ENCODE measurements at places on chromosomes 11 and 22.

GRCh38 chr22:36445158-36445668 is 36.2 kb downstream of the TXN2 start:
- DNase-seq, result no peak

DNA sequence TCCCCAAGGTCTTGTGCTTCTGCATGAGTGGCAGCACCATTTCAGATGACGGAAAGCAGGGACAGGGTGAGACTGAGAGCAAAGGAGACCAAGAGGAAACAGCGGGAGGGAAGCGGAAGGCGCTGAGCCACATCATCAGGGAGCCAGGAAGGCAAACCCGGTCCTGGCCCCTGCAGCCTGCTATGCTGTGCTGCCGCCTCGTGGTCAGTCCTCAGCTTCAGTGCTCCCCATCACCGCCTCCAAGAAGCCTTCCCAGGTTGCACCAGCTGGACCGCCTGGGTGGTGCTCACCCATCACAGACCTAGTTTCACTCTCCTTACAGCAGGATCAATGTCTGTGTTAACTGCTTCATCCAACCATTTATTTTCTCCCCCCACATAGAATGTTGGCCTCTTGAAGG is 73.0 kb upstream of the PHF21B start:
- no peak for DNase-seq

- DNase-seq, result no peak
Measured at GRCh38 chr11:6402561-6402981, 12.3 kb downstream of the SMPD1 start.

GRCh38 chr11:13769188-13769587 is 100.7 kb downstream of the FAR1 start:
- no peak for DNase-seq

DNA sequence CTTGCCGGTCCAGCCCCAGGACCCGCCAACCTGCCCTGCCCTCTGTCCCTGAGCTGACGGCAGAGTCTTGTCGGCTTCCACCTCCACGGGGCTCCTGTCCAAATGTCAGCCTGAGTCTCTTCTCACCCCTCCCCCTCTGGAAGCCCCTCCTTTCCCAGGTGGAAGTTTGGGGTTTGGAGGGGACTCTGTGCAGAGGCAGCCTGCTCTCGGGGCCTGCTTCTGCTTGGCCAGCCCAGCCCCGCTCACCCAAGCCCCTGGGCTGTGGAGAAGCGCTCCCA is 31.0 kb downstream of the CTTN start:
- no peak for DNase-seq

DNA sequence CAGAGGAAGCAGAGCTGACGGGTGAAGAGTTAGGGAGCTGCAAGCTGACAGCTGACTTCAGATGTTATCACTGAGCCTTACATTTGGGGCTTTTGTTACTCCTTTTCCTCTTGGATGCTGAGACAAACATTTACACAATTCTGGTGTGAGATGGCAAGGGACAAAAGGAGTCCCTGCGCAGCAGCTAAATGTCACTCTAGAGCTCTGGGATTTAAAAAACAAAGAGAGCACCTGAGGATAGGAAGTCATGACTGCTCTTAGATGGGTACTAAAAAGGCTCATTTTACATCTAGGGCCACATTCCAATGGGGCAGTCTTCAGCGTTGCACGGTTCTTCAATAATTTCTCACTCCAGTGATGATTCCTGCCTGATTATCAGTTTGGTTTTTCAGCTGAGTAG is 204.5 kb downstream of the RAB38 start:
- DNase-seq, result no peak

- no peak for DNase-seq
Measured at GRCh38 chr11:123594188-123594901, 60.1 kb downstream of the SCN3B start.

GRCh38 chr11:130865774-130866114 is 50.5 kb downstream of the SNX19 start:
- DNase-seq, result no peak

GRCh38 chr11:62830904-62831519 is 839 bp downstream of the STX5 start:
- no peak for DNase-seq

- DNase-seq, result no peak
Measured at GRCh38 chr11:129505266-129505665, 129.6 kb downstream of the BARX2 start.

GRCh38 chr11:132228746-132229325 is 858.4 kb downstream of the NTM start:
- no peak for DNase-seq

DNA sequence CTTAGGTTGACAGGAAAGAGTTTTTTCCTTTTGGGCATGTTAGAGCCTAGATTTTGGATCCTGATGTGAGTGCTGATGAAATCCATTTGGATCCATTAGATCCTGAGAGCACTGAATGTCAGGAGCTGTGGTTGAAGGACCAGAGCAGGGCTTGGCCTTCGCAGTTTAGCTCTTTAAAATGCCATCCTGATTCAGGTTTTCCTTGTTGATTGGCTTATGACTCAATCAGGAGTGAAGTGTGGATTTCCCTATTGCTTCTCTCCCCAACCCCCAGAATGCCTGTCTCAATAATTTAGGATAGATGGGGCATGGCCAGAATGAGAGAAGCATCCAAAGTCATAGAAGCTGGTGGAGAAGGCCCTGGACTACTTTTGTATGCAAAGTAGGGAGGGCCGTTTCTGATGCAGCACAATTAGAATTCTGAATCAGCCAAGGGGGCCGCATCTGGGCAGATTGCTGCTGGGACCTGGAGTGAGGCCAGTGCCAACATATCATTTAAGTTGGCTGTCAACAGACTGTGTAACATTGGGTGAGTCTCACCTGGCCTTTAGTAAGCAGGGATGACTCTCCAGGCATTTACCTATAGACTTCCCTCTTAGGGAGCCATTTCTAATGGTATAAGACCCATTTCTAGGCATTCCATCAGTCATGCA is 80.5 kb downstream of the TEAD1 start:
- DNase-seq, result no peak

DNA sequence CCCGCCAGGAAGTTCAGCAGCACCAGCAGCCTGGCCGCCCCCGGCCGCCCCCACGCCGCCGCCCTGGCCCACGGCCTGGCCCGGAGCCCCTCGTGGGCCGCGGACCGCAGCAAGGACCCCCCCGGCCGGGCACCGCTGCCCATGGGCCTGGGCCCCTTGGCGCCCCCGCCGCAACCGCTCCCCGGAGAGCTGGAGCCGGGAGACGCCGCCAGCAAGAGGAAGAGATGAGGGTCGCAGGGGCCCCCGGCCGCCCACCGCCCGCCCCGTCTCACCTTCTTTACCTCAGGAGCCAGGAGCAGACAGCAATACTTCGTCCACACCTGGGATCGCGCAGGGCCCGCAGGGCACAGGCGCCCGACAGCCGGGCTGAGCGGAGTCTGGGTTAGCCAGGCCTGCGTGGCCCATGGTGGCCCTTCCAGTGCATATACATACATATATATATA is 115.6 kb downstream of the CACNA1I start:
- DNase-seq, result no peak

DNA sequence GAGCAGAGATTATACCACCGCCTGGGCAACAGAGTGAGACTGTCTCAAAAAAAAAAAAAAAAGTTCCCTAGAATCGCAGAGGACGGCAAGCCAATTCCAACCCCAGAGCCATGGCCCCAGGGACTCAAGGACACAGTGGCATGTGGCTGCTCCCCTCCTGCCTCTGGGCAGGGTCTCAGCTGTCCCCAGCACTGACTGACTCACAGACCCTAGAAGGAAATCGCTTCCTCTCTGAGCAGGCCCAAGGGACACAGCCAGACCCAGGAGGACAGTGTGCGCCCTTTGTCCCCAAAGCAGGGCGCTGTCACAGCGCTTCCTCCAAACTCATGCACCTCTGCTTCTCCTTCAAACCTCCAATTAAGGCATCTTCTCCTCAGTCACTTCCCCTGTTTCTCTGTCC is 2.3 kb downstream of the PACSIN3 start:
- DNase-seq, result no peak

GRCh38 chr11:46914363-46914762 is 4.0 kb downstream of the LRP4 start:
- no peak for DNase-seq

DNA sequence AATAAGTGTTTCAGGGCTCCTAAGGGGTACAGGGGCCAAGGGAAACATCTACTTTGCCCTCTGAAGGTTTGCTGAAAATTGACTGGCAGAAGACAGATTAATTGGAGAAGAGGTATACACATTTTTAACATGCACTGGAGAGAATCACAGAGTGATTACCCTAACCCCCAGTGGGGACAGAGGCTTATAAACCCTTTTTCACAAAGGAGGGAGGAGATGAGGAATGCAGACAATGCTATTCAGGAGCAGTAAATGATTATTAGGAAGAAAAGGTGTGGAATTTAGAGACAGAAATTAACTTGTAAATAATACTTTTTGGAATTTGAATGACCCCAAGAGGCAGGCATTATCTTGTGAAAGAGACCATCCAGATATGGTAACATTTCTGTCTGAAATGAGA is 582.4 kb upstream of the B3GAT1 start:
- DNase-seq, result no peak

DNA sequence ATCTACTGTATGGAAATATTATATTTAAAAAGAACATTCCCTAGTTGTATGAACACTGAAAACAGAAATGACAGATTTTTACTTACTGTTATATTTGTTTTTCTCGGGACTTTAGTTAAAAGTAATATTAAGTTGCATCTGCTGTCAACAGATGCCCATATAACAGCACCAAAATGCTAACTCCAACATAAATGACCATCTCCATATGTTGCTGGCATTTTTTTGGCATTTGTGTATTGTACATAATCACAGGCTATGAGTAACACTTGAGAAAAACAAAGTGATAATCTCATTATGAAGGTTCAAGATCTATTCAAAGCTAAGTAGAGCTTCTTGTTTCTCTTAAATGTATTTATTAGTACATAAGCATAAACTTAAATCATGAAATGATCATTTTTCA is 172.0 kb downstream of the CNTN5 start:
- DNase-seq, result no peak

DNA sequence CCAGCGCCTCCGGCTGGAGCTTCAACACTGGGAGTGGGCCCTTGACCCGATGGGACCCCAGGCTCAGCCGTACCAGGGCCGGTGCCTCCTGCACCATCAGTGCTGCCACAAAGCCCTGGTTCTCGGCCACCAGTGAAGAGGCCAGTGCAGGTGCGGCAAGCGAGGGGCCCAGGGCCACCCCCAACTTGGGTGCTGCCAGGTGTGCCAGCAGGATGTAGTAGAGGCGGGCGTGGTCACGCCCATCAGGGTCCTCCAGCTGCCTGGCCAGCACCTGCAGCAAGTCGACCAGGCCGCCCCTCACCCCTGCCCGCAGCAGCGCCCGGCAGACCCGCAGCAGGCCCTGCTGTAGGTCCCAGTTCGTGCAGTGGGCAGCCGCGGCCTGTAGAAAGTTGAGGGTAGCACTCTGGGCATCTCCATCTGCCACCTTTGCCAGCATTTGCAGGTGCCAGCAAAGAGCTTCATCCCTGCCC is 2.3 kb downstream of the AP5B1 start:
- peak; percentile 59 for DNase-seq

DNA sequence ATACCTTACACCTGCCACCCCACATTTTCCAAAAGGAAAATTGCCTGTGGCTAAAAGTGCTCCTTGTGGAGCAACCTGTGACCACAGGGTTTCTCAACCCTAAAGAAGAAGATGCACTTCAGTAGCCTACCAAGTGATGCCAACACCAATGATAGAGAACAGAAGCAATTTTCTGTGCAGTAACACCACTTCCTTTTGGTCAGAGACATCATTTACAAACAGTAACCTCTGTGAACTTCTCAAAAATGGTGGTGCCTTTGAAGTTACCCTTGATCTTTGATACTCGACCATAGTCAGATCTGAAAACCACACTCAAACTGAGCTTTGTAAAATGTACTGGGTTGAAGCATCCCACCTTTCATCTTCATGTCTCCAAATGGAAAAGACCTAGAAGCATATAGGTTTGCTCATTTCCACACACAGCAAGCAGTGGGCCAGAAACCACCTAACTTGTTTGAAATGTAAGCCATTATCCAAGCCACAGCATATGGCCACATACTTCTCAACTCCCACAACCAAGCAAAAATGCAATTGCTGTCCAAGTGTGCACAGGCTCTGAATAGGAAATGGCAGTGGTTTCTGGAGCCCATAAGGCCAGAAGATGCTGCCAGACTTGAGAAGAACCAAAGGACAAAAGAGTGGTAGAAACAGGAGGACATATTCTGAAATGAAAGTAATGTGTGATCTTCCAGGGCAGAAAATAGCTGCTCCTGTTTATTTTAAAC is 24.3 kb downstream of the MPPED2 start:
- no peak for DNase-seq

- DNase-seq, result no peak
Measured at GRCh38 chr11:63042596-63042995, 27.0 kb upstream of the SLC22A8 start.

GRCh38 chr22:28395920-28396753 is 283.5 kb downstream of the TTC28 start:
- DNase-seq, result no peak

DNA sequence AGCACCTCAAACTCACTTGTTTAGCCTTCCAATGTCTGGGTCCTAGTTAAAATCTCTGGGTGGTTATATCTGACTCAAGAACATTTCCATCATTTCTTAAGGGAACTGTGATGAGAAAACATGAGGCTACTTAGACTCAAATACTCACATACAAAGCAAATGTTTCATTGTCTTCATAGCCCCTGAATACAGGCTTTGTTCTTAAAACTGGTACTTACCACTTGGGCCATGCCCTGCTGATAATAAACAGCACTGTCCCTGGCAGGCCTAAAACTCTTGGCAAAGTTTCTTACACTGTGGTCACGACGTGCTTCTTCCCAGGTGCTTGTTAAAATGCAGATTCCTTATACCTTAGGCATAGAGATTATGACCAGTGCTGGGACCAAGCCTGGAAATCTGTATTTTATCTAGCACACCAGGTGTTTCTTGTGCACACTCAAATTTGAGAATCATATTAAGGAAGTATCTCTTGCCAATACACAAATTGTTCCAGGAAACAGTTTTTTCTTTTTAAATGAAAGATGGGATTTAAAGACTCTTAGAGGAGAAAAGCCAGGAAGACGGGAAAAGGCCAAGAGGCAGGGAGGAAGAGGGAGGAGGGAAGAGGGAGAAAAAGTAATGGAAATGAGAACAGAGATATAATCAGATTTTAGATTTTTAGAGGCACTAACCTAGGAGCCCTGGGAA is 287.9 kb upstream of the MPPED2 start:
- no peak for DNase-seq

DNA sequence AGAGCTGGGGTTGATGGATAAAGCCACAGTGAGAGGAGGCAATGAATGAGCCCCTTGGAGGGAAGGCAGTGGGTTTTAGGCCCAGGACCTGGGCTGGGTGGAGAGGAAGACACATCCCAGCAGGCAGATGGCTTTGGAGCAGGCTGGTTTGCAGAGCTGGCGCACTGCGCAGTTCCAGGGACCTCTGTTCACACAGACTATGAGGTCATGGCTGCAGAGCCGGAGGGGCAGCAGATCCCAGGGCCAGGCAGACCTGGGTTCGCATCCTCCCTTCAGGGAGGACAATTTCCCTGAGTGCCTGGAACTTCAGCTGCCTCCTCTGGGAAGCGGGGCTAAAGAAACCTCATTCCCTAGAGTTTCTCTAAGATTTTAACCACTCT is 28.2 kb upstream of the DGKZ start:
- no peak for DNase-seq

GRCh38 chr11:109298865-109299264 is 123.1 kb upstream of the C11orf87 start:
- DNase-seq, result no peak

All from left forelimb (tissue), 1 donor.